ENCODE measurements at places on chromosomes 4 and X.

GRCh38 chr4:163863082-163863481, 368.6 kb downstream of the TMA16 start:
- no peak for DNase-seq

DNA sequence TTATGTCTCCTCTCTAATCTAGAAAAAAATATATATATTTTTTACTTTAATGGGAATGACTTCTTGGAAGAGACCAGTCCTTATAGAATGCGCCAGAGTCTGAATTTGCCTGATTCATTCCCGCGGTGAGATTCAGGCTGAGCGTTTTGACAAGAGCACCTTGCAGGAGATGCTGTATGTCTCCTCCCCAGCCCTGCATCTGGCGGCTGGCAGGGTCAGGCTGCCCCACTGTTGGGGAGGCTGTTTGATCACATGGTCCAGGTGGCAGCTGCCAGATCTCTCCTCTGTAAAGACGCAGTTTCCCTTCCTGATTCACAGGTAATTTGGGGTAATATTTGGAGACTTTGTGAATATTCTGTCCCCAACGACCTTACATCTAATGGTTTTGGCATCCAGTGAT, 9.7 kb downstream of the PDZD4 start:
- DNase-seq: no peak

DNA sequence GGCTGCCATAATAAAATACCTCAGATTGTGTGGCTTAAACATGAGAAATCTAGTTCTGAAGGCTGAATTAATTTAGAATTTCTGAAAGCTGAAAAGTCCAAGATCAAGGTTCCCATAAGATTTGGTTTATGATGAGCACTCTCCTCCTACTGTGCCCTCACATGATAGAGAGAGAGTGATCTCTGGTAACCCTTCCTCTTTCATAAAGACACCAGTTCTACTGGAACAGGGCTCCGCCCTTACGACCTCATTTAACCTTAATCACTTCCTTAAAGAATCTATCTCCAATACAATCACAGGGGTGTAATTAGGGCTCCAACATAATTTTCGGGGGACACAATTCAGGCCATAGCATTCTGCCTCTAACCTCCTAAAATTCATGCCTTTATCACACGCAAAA, 194.0 kb upstream of the MAB21L2 start:
- no peak for DNase-seq

GRCh38 chrX:17944833-17945497, 83.9 kb upstream of the RAI2 start:
- peak; percentile 7 for DNase-seq

DNA sequence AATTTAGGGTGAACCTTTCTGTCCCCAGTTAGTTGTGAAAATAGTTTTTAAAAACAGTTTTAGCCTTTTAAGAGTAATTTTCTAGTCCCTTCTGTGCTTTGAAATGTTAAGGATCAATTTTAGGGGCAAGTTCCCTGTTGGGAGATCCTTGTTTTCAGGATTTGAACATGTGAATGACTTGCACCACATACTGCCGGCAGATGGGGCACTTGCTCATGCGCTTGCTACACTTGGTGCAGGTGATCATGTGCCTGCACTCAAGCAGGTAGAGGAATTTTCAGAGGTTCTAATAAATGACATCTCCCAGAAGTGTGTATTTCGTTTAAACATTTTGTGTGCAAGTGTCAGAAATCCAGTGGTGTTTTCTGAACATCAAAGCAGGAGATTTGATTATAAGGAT, 195.9 kb downstream of the CHM start:
- DNase-seq: peak; percentile 14

- DNase-seq: no peak
Measured at GRCh38 chr4:56185901-56186300, 201.4 kb downstream of the AASDH start.
